ENCODE measurements at places on chromosomes 12 and 14. TPM values are rescaled to one million over a fixed set of nuclear protein-coding genes. Genes with fewer than 3 reads are reported as not detected.

DNA sequence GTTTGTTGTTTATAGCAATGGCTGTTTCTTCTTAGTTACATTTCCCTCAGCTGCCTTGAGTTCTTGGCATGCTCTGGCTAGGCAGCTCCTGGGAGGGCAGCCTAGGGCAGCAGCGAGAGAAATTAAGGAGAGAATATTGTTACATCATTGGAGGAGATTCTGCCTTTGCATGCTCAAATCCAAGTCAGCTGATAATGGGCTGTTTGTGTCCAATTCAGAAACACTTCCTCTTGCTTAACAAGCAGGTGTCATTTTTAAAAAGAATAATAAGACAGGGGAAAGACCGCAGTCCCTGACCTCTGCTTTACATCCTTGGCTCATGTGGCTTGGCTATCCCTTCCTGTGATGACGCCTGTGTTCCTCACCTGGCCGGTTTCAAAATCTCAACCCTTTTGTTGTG is 76.9 kb downstream of the ESR2 start:
- DNase-seq, result no peak

DNA sequence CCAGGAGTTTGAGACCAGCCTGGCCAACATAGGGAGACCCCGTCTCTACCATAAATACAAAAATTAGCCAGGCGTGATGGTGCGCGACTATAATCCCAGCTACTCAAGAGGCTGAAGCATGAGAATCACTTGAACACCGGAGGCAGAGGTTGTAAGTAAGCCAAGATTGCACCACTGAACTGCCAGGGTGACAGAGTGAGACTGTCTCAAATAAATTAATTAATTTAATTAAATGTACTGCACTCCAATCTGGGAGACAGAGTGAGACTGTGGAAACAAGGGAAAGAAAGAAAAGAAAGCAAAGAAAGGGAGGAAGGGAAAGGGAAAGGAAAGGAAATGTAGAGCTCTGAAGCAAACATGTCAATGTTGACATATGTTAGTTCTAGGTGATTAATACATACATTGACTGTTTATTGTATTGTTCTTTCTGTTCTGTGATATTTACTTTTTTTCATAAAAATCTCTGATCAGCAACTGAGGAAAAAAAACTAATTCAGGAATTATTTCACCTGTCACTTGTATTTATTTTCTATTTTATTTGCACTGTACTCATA is 99.6 kb downstream of the DENND5B start:
- no peak for DNase-seq

Gene GAPDH
- 961 TPM for total RNA-seq

DNA sequence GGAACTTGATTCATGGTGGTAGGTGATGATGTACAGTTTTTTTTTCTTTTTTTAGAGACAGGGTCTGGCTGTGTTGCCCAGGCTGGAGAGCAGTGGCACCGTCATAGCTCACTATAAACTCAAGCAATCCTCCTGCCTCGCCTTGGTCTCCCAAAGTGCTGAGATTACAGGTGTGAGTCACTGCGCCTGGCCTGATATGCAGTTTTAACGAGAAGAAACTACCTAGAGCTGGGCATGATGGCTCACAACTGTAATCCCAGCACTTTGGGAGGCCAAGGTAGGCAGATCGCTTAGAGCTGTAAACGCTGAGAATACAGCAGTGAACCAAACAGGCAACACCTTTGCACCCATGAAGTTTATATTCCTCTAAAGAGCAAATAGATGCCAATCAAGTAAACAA is 13.0 kb upstream of the VPS37B start:
- no peak for DNase-seq

Gene CMA1
- not detected for total RNA-seq
